ENCODE measurements at places on chromosomes 5 and 9.

- DNase-seq = no peak
These were observed 270.1 kb downstream of the HSPA4 start for GRCh38 chr5:133321833-133322420.

GRCh38 chr5:176192094-176192721, 46.0 kb upstream of the SIMC1 start:
- DNase-seq = no peak

- no peak for DNase-seq
These were observed 10.3 kb downstream of the SLC6A19 start for GRCh38 chr5:1211701-1212100.

DNA sequence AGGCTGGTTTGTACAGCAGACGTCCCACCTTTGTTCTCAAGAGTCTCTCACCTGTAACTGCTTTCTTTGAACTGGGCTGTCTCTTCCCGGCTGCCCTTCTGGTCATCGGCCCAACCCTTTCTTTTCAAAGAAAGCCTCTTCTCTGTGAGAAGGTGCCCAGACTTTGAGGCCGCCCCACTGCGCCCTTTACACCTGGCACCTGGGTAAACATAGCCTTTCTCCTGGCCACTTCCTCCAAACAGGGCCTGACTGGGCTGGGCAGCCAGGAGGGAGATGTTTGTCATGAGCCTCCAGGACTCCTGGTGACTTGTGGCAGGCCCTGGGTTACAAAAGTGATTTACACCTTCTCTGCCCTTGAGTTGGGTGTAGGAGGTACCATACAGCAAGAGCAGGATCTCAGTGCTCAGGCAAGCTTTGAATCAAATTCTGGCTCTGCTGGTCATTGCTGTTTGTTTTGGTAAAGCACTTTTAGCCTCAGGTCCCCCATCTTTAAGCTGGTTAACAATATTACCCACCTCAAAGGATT, 127.2 kb upstream of the CXCL14 start:
- DNase-seq = no peak

DNA sequence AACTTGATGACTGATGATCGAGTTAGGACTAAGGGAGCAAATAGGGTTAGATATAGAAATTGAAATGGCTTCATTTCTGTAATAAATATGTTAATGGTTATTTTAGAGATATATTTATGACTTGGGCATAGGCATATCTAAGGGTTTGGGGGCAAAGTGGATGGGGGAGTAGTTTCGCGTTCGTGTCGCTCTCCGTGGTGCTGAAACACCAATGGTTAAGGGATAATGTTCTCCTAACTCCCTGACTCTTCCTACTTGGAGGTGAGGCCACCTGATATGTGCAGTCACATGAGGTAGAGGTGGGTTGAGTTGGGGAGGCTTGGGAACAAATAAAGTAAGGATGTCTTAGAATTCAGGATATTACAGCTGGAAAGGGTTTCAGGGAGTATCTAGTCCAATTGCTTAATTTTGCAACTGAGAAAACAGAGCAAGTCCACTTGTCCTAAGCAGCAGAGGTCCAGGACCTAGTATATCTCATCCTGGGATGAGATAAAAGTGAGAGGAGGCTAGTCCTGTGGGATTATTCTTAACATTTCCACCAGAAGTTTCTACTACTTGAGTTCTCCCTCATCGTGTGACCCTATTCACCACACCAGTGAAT, 44.0 kb upstream of the MAP1B start:
- DNase-seq = no peak

DNA sequence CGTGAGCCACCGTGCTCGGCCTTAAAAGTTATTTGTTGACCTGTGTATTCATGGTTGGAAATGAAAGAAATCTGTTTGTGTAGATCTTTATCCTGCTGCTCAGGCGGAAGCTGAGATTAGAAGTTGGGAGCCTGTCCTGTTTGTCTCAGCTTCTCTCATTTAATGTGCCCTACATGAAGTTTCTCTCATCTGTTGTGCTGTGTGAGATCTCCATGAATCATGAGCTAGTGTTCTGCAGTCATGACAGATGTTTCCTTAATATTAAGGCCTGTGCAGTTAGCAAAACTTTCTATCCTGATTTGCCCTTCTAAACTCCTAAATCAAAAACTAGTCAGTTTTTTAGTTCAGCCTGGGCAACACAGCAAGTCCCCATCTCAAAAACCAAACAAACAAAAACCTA, 59.5 kb downstream of the FAM78A start:
- no peak for DNase-seq

DNA sequence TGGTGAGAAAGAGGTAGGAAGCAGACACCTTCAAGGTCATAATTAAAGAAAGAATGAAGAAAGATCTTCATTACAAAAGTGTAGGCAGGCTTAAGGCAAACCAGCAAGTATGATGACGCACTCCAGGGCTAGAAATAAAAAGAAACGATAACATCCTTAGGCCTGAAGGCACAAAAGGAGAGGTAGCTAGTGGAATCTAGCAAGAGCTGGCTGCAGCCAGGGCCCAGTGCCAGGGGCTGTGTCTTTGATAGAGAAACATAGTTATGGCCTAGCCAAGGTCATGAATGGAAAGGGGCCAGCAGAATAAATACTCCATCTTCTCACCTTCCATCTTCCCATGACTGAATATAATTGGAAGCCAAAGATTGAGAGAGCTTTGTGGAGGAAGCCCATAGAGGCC, 6.8 kb upstream of the SH3TC2 start:
- DNase-seq = no peak

- no peak for DNase-seq
These were observed 75.1 kb upstream of the SMIM23 start for GRCh38 chr5:171710451-171711024.

DNA sequence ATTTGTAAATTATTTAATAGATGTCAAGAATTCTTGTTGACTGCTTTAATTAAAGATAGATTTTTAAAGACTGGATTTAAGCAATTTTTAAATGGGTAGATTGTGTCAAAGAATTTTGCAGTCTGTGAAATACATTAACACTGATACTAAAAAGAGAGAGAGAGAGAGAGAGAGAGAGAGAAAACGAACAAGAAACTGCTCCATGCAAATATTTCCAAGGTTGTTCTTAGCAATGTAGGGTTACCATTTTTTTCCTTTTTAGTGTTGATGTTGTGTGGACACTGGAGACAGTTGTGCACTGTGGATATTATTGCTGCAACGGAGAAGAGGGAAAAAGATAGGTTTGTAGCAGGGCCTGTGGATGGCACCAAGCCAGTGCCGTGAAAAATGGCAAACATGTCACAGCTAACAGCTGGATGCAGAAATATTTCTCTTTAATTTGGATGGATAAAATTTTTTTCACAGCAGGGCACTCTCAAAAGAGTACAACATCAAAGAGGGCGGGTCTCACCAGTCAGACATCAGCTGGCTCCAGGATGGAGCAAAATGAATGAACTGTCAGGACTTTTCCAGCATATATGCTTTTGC, 58.2 kb downstream of the PRDM6 start:
- DNase-seq = no peak

- no peak for DNase-seq
These were observed 48.2 kb downstream of the DBH start for GRCh38 chr9:133684121-133684935.

Measured in activated CD8-positive, alpha-beta memory T cell treated with anti-CD3 and anti-CD28 coated beads for 1 hour (primary cell).